ENCODE measurements at places on chromosomes 16 and 17.

DNA sequence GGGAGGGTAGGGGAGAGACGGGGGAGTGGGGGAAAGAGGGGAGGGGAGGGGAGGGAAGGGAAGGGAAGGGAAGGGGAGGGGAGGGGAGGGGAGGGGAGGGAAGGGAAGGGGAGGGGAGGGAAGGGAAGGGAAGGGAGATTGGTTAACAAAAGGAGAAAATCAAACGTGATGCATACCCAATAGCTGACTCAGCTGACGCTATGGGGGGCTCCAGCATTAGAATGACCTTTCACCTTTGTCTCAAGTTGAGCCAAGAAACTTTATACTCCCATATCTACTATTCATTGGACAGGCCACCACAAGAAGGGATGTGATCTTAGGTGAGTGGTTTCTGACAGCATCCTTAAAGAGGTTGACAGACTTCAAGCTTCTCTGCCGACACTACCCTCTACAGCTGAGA is 432.8 kb upstream of the CDH5 start:
- DNase-seq: no peak

DNA sequence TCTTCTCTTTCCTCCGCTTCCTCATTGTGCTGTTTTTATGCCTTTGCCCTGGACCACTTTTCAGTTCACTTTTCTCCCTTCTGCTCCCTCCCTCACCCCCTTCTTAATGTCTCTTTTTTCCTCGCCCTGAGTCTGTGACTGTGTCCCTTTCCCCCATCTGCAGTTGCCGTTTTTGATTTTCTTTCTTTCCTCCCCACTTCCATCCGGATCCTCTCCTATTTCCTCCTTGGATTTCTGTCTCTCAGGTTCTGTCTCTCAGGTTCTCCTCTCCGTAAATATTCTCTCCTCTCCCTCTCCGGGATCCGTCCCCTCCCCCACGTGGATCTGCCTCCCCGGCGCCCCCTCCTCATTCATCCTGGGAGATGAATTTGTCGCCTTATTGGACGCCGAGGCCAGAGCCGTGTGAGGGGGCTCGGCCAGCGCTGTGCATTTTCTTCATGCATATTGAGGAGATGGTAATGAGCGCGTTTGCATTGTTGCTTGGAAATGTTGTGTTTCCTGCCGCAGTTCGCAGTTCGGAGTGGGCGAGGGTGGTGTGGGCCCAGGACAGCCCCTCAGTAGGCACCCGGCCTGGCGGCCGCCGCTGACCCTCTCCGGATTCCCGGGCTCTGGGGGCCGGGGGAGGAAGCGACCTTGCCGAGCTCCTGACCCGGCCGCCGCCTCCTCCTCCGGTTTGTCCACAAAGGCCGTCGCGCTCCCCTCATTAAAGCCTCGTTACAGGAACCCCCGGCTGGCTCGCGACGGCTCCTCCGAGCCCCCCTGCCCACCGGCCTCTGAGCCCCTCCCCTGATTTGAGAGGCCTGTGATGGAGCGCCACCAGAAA is 4.5 kb upstream of the IRX3 start:
- DNase-seq: no peak

GRCh38 chr17:28394337-28395116 is 11.5 kb downstream of the SLC46A1 start:
- no peak for DNase-seq

- no peak for DNase-seq
These were observed 787 bp downstream of the PRKAR1A start for GRCh38 chr17:68512960-68513474.

- peak; percentile 60 for DNase-seq
These were observed at the start of gene FCSK for GRCh38 chr16:70454222-70455034. Gene FCSK (plus strand): TSS chr16:70454595. CDS start chr16:70463191, 8,596 bp downstream.

DNA sequence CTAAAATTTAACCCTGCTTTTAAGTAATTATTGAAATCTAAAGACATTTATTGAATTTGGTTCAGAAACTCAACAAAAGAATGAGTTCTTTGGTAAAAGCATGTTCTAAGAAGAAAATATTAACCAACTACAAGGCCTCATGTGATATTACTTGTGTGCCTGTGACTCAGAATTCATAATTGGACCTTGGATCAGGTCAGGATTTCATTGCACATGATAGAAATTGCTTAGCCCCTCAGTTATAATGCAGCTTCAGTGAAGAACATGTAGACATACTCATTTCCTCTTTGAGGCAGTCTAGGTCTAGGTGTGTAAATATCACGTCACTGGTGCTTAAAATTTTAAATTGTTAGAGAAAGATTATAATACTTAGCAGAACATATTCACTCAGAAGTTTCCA is 410.0 kb upstream of the SOX9 start:
- DNase-seq: no peak

DNA sequence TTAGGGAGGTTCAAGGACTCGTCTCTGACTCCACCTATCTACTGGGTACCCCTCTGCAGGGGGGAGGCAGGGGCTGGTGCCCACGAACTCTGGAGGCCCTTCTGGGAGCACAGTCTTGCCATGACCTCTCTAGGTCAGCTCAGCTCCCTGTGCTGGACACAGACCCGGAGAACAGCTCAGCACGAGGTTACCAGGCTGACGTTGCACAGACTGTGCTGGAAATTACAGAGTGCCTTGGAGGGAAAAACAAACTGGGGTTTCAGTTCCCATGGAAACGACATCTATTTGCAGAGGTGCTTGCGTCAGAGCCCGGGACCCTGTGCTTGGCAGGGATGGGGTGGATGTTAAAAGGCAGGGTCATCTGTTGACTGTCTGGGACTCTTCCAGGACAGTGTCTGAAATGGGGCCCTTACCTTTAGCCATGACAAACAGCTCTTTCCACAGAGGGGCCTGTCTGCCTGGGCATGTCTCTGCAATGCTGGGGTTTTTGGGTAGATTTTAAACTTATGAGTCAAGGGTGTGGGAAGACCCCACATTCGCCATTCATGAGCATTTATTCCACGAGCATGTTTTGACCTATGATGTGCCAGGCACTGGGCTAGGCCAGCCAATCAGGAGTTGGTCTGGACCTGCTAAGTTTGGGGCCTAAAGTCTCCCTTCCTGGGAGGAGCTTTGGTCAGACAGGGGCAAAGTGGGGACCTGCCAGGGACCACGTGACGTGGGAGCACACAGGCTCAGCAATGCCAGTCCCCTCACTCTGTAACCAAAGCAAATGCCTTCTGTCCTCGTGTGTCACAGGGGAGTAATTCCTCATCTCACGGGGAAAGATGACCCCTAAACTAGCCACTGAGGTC is 22.5 kb downstream of the CCR7 start:
- no peak for DNase-seq

DNA sequence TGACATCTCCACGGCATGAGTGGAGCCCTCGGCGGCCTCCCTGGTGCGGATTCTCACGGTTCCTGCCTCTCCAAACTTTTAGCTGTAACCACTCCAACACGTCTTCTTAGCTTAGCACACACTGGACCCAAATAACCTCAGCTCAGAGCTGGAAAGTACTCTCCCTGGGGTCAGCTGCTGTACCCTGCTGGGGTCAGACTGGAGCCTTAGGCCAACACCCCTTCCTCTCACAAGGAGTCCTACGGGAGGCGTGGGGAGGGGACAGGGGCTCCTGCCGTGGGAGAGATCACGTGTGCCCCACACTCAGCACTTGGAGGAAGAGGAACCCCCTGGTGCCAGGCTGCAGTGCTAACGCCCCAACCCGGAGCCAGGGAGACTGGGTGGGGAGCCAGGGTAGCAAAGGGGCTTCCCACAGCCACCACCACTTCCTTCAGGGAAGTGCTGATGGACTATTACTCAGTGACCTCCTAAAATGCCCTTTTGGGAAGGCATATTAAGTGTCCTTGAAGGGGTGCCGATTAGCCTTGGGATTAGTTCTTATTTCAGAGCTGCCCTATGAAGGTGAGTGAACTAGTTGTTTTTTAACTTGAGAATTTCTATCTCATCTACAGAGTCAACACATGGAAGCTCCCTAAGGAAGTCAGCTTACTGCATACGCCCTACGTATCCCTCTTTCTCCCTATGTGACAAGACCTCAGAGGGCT is 124.0 kb downstream of the HIC1 start:
- DNase-seq: no peak

- no peak for DNase-seq
These were observed at the start of gene TMED6 for GRCh38 chr16:69351309-69352027. Gene TMED6 (minus strand): TSS chr16:69351786. CDS start chr16:69351753, 33 bp downstream.

DNA sequence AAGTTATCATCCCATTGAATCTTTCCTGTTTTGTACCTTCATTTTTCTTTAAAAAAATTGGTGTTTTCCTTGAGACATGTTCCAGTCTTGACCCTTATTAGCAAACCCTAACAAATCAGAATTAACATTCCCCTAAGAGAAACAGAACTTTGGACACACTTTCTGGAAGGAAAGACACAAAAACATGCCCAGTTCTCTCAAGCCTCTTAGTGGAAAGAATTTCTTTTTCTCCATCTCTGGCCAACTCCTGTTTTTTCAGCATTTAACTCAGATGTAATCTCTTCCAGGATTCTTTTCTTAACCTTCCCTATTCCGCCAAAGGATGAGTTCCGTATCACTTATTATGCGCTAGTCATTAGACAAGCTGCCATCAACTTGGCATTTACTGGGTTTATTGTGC is 23.9 kb upstream of the CDH8 start:
- DNase-seq: no peak

DNA sequence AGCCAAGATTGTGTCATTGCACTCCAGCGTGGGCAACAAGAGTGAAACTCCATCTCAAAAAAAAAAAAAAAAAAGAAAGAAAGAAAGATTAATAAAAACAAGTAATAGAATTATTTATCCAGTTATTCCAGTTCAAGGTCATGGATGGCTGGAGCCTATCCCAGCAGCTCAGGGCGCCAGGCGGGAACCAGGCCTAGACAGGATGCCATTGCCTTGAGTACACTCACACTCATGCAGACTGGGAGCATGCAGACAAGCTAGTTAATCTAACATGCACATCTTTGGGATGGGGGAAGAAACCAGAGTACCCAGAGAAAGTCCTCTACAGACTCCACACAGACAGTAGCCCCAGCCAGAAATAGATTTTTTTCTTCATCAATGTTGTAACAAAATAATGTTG is 17.9 kb downstream of the PDP2 start:
- no peak for DNase-seq

GRCh38 chr16:89823087-89823823 is 5.0 kb upstream of the SPIRE2 start:
- no peak for DNase-seq

DNA sequence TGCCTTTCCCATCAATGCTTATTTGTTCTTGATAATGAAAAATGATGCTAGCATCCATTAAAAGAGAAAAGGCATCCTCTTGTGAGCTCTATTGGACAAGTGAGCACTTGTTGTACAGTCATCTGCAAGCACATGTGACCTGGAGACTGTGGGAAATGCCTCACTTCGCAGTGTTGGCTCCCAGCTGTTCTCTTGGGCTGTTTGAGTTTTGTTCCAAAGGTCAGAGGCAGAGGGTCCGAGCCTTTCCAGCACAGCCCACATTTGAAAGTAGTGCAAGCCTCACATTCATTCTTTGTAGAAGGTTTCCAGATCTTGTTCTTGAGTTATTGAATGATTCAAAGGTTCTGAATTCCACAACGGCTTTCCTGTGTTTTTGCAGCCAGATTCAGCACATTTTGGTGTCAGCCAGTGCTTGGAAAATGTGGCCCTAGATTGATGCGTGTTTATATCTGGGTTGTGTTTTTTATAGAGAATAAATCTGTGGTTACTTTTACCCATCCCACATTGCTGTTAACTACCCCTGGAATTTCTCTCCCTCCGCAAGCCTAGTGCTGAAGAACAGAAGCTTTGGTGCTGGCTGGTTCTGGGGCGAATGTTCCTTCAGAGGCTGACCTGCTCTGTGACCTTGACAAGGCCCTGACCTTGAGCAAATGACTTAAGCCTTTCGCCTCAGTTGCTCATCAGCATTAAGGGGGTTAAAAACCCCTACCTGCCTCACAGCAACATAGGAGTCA is 49.8 kb downstream of the CDH1 start:
- no peak for DNase-seq

DNA sequence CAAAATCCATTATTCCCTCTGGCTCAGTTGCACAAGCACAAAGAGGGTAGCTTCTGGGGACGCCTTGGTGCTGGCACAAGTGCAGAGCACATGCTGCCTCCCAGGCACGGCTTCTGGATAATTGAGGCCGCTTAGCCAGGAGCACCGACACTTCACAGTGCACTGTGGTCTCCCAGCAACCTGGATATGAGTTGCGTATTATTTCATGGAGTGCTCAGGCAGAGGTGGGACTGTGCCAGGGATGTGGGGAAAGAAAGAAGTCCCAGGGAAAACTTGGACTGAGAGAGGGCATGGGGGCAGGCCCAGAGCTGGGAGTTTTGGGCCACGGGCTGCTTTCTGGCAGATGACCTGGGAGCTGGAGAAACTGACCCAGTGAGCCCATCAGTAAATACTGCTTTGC is 37.5 kb downstream of the MPRIP start:
- DNase-seq: no peak

- no peak for DNase-seq
These were observed 458.9 kb downstream of the CDH13 start for GRCh38 chr16:83085660-83086059.

GRCh38 chr16:54942353-54942943 is 11.8 kb downstream of the IRX5 start:
- no peak for DNase-seq

- no peak for DNase-seq
These were observed 13.1 kb downstream of the MPO start for GRCh38 chr17:58267347-58268324.

DNA sequence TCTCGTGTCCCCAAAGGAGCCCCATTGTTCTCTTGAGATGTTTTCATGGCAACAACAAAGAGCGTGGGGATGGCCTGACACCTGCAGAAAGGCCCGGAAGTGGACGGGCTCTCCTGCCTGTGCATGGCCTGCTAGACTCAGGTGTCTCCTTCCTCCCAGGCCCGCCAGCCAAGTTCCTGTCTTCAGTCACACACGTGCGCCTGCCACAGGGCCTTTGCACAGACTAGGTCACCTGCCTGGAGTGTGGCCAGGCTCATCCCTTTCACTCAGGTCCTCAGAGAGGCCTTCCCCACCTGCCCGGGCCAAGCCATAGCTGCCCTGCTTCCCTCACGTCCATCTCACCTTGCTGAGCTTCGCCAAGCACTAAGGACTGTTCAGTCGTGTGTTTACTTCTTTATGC is 300.9 kb downstream of the FOXL1 start:
- no peak for DNase-seq

DNA sequence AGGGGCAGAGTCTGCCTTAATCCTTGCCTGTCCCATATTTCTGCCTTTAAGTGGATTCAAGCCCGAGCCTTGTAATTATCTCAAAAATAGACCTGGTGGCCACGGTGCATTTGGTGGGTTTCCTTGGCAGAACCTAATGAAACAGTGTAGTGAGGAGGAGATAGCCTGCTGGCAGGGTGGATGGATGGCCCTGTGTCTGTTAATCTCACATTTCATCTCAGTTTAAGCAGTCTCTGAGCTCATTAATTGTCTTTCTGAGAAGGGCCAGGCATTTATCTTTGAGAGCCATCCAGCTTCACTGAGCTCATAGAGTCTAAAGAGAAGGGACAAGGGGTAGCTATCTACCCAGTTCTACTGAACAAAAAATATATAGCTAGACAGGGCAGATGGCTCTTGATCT is 364.0 kb upstream of the EEF2KMT start:
- no peak for DNase-seq

GRCh38 chr17:67466251-67466796 is 89.2 kb downstream of the PITPNC1 start:
- DNase-seq: no peak
